ENCODE measurements at places on chromosomes 12 and 14.

GRCh38 chr12:109796057-109796456 lies 37.1 kb downstream of the TRPV4 start:
- no peak for DNase-seq

DNA sequence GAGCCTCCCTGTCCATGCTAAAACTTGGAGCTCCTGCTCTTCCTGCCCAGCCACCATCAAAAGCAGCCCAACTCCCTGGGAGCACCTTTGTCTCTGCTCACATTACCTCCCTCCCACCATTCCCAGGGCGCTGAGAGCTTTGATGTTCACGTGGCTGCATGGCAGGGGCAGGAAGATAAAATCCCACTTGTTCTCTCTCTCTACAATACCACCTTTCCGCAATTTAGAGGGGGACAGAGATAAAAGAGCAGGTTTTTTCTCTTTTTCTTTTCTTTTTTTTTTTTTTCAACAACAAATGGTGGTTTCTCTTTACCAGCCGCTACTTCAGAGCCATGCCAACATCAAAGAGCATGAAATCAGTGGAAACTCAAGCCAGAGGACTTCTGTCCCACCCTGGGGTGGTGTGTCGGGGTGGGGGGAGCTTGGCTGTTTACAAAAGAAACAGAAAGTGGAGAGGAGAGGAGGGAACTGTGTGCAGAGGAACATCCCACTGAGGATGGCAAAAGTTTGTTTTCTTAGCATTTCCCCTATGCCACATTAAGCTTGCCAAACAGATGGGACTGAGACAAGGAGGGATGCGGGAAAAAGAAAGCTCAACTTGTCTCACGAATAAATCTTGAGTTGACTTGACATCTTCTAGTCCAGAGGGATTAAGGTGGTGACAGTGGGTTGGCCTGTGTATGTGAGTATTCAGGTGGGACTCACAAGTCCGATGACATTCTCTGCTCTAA lies 103.7 kb upstream of the NUDT4 start:
- DNase-seq = no peak

GRCh38 chr14:100025111-100025510 lies 40.1 kb upstream of the EVL start:
- DNase-seq = peak; percentile 56

- no peak for DNase-seq
Observed at GRCh38 chr12:94717656-94718055, 67.3 kb upstream of the TMCC3 start.

GRCh38 chr12:66235626-66236281 lies 46.7 kb downstream of the IRAK3 start:
- peak; percentile 41 for DNase-seq

- no peak for DNase-seq
Observed at GRCh38 chr12:44380861-44381260, 495.3 kb downstream of the NELL2 start.

GRCh38 chr12:11902525-11902875 lies 168.2 kb upstream of the BCL2L14 start:
- DNase-seq = no peak

DNA sequence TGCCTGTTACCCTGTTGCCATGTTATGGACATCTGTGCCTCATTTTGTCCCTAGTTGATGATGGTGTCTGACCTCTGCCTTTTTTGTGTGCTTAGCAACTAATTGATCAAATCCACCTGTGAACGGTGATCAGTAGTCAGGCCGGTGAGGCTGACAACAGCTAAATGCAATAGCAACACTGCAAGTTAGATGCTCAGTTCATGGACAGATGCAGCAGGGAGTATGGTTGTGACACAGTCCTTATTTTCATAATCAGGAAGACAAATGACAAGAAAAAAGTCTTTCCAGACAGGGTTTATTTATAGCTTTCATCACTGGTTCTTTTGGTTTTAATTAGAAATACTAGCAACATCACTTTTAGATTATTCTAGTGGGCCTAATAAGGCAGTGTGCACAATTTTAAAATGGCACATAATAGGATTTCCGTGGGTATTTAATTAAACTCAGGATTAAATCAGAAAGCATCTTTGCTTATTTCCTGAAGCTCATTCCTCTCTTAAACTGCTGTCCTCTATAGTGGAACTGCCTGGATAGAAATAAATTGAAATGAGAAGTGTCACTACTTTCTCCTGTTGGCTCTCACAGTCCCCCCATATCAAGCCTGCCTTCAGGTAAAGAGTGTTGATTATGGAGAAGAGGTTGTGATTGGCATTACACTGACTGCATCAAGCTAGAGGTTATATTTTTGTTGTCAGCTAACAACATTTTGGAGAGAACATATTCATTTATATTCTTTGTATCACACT lies 281.1 kb upstream of the NAV3 start:
- no peak for DNase-seq

All from iris pigment epithelial cell (primary cell).